ENCODE measurements at places on chromosomes 4 and X.

GRCh38 chr4:98951710-98952109 lies 22.8 kb upstream of the EIF4E start:
- DNase-seq: no peak

- DNase-seq: no peak
These were observed 220.1 kb downstream of the DLG3 start for GRCh38 chrX:70664726-70665125.

GRCh38 chr4:82645936-82646565 lies 84.3 kb upstream of the TMEM150C start:
- DNase-seq: no peak

GRCh38 chr4:11271263-11271662 lies 157.4 kb downstream of the HS3ST1 start:
- DNase-seq: no peak

- no peak for DNase-seq
These were observed 29.6 kb upstream of the HCCS start for GRCh38 chrX:11081511-11081910.

DNA sequence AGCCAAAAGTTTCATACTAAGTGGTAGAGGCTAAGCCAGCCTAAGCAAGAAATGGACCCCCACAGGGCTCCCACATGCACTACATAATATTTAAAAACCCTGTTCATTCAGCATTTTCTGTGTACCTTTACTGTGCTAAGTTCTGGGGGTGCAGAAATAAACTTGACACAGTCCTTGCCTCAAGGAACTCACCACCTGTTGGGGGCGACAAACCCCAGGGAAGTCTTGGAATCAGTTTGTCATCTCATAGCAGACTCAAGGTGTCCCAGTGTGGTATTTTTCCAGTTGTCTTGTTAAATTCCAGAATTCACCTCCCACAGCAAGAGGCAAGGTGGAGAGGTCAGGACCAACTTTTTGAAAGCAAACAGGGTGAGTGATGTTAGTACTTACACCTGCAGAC lies 43.1 kb downstream of the ATG4A start:
- DNase-seq: no peak

DNA sequence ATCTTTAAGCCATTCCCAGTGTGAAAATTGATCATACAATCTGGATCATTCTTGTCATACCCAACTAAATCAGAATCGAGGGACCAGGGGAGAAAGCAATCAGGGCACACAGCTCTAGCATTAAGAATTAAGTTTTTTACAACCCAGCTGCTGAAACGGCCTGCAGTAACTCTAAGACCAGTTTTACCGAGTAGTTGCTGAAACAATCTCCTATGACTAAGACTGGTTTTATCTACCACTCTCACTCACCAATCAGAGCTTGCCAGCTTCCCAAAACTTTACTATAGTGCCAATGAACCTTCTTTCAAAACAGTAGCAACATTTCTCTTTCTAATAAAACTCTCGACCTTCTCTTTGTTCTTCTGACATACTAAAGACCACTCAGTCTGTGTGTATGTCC lies 2.8 kb upstream of the SAP30 start:
- no peak for DNase-seq

- DNase-seq: no peak
These were observed 1264.7 kb downstream of the PCDH7 start for GRCh38 chr4:31984872-31985271.

- DNase-seq: no peak
These were observed 445.2 kb downstream of the RPA4 start for GRCh38 chrX:97328853-97329390.

DNA sequence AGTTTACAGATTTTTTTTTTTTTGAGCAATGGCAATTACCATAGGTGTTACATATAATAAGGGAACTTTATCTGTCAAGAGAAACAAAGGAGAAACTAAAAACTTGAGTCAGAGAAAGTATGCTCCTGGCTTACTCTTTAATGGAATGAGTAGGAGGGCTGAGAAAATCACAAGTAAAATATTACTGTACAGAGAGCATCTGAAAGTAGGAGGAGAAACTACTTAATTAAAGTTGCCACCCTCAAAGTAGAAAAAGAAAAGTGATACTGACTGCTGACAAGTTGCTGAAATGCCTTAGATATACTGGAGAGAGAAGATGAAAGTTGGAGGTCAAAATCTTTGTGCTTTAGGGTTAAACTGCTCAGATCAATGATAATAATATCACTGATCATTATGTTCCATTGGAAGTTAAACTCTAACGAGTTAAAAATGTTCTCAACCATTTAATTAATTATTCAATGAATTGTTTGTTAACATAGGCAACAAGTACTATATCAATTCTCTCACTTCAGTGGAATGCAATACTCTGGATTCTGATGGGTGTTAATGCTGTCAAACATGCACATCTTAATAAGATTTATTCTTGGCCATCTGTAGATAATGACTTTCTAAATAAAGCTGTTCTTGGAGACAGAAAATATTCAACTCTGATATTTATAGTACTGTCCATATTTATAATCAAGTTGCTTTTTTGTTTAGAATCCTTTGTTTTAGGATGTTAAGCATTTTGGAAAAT lies 61.2 kb upstream of the CAMK2D start:
- DNase-seq: no peak

DNA sequence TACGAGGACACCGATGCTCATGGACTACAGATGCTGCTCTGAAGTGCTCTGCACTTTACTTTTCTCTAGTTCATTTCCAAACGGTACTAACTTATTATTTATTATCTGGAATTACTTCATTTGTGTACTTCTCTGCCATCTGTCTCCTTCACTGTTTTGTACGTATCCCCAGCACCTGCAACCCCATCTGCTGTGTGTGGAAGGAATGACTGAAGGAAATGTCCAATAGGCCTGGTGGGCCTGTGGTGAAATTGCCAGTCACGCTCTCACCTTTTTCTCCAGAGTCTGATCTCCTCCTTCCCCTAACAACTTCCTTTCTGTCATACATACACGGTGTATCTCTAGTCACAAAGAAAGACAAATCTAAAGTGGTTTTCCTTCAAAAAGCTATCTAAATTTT lies 12.9 kb downstream of the TMEM154 start:
- DNase-seq: no peak

DNA sequence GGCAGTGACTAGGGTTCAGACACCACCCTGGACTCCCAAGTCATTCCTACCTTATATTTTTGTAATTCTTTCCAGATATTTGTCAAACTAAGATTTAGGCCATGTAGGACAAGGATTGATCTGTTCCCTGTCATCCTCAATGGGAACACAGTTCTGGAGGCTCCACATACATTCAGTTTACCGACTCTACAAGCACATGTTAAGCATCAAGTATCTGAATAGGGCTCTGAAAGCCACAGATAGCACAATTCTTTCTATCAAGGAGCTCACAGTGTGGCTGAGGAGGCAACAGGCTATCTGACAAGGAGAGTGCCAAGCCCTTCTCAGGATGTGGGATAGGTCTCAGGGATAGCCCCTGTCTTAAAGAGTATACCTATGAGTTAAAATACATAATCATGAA lies 37.0 kb upstream of the CXCL8 start:
- DNase-seq: no peak

DNA sequence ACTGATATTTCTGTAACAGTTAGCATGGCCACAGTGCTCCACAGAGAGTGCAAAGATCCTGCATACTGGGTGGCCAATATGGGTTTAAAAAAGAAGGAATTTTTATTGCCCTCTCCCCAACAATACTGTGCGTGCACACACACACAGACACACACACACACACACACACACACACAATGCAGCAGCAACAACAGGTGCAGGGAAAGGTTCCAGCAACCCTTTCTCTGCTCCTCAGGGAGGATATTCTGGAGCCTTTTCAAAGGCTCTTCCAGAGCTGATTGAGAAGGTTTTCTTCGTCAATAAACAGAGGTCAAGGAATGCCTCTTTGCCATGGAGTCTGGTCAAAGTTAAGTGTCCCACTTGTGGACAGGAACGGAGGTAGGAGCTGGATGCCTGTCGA lies 84.8 kb upstream of the ZFP42 start:
- no peak for DNase-seq

DNA sequence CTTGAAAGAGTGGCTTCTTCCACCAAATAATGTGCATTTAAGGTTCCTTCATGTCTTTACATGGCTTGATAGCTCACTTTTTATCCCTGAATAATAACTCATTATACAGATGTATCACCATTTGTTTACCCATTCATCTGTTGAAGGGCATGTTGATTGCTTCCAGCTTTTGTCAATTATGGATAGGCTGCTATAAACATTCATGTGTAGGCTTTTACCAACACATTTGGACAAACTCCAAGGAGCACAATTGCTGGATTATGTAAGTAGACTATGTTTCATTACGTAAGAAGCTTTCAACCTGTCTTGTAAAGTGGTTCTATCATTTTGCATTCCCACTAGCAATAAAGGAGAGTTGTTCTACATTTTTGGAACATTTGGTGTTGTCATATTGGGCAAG lies 2637.0 kb downstream of the PCDH7 start:
- DNase-seq: no peak

DNA sequence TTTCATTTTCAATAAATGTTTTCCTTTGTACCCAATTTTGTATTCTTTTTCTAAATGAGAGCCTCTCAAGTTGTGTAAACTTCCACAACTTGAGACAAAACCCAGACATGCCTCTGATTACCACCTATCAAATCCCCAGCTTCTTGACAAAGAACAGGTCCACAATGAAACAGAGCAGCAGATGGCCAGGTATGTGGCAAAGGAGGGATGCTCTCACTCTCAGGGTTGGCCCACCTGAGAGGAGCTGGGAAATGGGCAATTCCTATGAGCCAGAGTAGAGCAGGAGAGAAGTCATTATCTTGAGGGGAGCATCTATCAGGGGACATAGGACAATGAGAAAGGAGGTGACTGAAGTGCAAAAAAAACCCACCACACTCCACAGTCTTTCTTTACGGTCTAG lies 273.5 kb upstream of the FAM241A start:
- no peak for DNase-seq

DNA sequence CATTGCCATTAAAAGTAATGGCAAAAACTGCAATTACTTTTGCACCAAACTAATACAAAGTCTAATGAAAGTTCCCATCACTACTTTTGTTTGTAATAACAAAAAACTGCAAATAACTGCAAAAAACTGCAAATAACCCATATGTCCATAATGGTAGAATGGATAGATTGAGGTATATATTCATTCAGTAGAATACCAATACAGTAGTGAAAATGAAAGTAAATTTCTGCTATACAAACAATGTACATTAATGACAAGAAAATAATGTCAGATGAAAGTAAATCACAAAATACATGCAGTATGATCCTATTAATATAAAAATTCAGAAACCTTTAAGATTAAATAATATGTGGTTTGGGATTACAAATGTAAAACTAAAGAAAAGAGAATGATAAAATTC lies 41.3 kb upstream of the CEP135 start:
- no peak for DNase-seq

GRCh38 chrX:49919617-49920016 lies 2.8 kb upstream of the CLCN5 start:
- peak; percentile 8 for DNase-seq

- no peak for DNase-seq
These were observed 21.9 kb downstream of the BMX start for GRCh38 chrX:15522464-15522863.

- no peak for DNase-seq
These were observed 618.1 kb downstream of the PPP4R3C start for GRCh38 chrX:26845056-26845455.

DNA sequence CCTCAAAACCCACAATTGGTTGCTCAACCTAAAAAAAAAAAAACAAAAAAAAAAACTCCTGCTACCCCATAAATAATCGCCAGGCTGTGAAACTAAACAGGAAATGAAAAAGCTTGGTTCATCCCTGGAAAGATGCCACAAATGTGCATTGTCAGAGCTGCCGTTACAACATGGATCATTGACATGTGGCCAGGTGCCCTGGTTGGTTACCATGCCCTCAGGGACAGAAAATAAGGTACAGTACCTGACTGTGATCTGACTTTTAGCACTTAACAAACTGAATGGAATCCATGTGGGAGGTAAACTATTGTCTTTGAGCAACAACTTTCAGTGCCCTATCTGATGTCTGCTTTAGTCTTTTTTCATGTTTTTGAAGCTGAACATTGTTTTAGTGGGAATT lies 118.0 kb upstream of the RPL34 start:
- no peak for DNase-seq

DNA sequence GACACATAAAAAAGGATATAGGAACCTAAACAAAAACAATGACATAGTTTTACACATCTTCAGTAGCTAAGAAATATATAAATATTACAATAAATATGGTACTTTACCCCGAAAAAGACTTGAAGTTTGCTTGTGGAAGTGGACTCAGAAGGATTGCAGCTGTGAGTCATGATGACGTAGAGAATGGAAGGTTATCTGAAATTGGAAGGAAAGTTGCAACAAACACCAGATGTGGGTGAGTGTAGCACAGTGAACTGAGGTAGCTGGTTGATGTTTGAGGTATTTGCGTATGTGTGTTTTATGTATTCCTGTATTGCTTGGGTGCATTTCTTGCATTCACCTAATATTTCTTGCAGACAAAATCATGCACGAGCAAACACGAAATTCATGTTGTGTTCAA lies 113.0 kb downstream of the ARX start:
- DNase-seq: no peak

- DNase-seq: no peak
These were observed 88.5 kb upstream of the ETNPPL start for GRCh38 chr4:108851366-108851765.

DNA sequence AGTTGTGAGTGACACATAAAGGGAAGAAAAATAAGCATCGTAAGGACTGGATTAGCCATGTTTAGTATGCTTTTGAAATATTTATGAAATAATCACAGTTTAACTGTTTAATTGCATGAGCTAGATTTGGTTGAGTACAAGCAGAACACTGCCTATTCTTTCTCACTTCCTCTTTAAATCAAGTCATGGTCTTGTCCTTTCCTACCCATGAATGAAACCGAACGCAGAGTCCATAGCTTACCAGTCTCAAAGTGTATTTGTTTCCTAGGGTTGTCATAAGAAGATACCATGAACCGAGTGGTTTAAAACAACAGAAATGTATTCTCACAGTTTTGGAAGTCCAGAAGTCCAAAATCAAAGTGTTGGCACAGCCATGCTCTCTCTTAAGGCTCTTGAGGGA lies 684.0 kb upstream of the MAGEB2 start:
- DNase-seq: no peak

- no peak for DNase-seq
These were observed 142.5 kb upstream of the PJA1 start for GRCh38 chrX:69307756-69308155.

- DNase-seq: no peak
These were observed 90.5 kb upstream of the ZNF827 start for GRCh38 chr4:146029147-146029546.

DNA sequence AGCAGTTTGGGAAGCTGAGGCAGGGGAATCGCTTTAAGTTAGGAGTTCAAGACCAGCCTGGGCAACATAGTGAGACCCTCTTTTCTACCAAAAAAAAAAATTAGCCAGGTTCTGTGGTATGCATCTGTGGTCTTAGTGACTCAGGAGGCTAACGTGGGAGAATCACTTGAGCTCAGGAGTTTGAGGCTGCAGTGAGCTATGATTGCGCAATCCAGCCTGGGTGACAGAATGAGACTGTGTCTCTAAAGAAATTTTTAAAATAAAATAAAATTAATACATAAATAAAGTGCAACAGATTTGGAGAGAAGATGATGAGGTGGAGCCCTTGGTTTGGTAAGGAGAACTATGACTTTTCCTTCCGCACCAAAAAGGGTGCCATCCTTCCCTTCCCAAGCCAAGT lies 436.9 kb downstream of the NLGN4X start:
- no peak for DNase-seq
